ENCODE measurements at places on chromosomes 2 and 18.

DNA sequence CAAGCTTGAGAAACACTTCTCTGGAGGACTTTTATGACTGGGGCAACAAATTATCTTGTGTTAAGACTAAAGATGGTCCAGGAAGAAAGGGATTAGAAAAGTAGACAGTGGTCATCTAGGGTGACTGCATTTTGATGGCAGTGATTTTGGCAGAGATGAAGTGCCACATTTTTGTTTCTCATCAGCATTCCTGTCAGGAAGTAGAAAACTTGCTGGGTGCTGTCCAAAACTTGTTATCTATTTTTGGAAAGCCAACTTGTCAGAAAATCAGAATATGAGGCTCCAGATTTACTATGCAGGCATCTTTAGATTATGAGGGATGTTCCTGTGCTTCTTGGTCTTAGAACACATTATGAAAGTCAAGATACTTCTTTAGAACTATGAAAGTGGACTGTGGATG is 29.0 kb upstream of the CALCRL start:
- peak; percentile 18 for DNase-seq

GRCh38 chr2:240463866-240464481 is 28.5 kb downstream of the GPC1 start:
- DNase-seq: no peak

- no peak for DNase-seq
These were observed 608.3 kb downstream of the ERBB4 start for GRCh38 chr2:211930331-211930730.

DNA sequence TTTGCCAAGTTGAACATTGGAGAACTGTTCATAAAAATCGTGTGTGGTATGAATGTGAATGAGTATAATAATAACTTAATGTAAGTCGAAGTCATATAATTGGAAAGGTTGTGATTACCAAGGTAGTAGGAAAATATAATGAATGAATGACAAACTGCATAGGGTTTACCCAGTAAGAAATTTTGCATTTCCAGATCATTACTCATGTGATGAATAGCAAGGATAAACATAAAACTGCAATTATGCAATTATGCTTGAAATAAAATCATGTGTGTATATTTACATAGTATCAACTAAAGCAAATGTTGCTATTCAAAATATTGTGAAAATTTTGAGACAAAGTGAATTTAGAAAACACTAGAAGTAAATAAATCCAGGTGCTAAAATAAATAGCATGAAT is 1108.7 kb upstream of the TMEFF2 start:
- DNase-seq: no peak

GRCh38 chr2:88451811-88452564 is 505 bp downstream of the FOXI3 start:
- DNase-seq: no peak

DNA sequence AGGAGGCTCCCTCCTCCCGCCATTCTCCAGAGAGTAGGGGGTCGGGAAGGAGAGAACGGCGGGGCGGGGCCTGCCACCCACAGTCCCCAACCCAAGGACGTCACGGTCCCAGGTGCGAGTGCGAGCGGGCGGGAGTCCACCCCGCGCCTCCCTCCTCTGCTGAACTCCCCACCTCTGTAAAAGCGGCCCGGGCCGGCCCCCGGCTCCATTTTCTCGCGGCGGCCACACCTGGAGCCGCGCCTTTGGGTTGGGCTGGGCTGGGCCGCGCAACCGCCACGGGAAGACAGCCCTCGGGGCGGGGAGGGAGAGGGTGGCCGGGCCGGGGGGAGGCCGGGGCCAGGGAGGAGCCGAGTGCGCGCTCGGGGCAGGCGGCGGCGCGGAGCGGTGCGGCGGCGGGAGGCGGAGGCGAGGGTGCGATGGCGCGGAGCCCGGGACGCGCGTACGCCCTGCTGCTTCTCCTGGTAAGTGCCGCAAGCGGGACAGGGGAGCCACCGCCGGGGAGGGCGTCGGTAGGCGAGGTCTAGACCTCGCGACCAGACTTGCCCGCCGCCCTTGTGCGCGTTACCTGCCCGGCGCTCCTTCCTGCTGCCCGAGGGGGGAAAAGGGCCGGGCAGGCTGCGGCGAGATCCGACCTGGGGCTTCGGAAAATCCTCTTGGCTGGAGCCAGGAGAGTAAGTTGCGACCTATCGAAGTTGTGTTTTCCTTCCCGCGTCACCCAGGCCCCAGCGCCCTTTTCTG is at the start of gene DSG2:
Gene DSG2, plus strand, starts transcription at position 342 of the 738 bp plus-strand sequence. Its CDS starts 75 bp downstream, at position 417.
- peak; percentile 85 for DNase-seq

DNA sequence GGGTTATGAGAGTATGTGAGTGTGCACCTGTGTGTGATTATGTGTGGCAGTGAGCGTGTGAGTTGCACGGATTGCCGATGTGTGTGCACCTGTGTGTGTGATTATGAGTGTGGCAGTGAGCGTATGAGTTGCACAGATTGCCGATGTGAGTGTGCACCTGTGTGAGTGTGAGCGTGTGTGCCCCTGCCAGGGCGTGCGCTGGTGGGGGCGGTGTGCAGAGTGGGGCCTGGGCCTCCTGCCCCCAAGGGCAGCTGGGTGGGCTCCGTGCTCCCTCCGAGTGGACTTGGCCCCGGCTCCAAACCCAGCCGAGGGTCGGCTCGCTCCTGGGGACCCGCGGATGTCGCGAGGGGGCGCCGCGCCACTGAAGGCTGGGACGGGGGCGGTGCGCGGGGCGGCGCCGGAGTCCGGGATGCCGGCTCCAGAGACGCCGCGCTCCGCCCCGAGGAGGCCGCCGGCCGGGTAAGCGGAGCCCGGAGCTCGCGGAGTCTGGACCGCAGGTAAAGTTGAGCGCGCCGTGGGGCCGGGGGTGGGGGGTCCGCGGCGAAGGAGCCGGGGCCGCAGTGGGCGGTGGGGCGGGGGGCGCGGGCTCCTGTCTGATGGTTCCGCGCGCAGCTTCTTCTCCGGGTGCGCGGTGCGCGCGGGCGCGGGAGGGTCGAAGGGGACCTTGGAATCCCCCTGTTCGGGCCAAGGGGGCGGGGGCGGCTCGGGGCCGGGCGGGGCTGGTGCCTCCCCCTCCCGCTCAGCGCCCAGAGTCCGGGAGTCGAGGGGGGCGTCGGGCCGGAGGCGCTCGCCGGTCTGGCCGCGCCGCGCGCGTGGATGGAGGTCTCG is at the start of gene KCNG2:
Gene KCNG2, plus strand, starts transcription at position 421 of the 828 bp plus-strand sequence. CDS start 65,730 bp downstream, outside the sequence.
- peak; percentile 12 for DNase-seq
